ENCODE measurements at places on chromosomes 12 and 14. TPM values are rescaled to one million over a fixed set of nuclear protein-coding genes. Genes with fewer than 3 reads are reported as not detected.

Gene TMCC3
- 18.9 TPM for polyA plus RNA-seq

GRCh38 chr12:114013575-114014345 is 47.6 kb upstream of the RBM19 start:
- no peak for DNase-seq

DNA sequence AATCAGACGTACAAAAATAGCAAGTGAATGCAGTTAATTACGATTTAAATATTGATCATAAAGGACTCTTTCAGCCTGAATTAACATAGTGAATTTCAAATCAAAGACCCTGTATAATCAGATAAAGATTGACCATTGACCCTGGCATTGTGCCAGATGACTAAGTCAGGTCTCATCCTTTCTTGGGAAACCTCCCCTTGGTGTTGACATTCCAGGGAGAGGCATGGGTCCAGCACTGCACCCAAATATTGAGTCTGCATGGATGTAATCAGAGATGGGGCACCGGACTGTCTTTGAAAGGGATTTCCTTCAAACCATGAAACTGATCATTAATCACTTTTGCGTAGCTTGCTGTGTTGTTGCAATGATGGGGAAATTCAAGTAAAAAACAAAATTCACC is 1138.2 kb downstream of the BCL11B start:
- no peak for DNase-seq

GRCh38 chr12:88142610-88142991 is 494 bp downstream of the TMTC3 start:
- DNase-seq, result no peak
